ENCODE measurements at places on chromosomes 1 and 21.

- peak; percentile 6 for DNase-seq
Measured at GRCh38 chr1:93847811-93848288, 31.2 kb downstream of the DNTTIP2 start.

DNA sequence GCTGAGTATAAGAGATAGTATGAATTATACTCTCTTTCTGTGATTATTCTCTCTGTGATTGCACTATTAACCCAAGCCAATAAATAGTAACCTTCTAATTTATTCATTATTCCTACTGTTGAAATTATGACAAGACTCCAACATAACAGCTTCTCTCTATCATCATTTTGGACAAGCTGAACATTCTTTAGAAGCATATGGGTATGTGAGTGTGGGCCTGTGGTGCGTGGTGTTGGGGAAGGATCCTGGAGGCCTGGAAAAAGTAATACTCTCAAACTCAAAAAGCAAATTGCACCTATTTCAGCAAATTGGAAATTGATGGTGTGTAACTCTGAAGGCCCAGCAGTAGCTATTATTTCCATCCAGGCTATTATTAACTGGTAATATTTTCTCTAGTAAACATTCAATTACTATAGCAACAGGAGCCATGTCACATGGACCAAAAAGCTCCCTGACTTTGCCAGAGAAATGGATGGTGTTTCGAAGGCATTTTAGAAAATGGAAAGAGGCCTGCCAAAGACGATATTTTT lies 502.8 kb downstream of the LTN1 start:
- DNase-seq, result peak; percentile 24

DNA sequence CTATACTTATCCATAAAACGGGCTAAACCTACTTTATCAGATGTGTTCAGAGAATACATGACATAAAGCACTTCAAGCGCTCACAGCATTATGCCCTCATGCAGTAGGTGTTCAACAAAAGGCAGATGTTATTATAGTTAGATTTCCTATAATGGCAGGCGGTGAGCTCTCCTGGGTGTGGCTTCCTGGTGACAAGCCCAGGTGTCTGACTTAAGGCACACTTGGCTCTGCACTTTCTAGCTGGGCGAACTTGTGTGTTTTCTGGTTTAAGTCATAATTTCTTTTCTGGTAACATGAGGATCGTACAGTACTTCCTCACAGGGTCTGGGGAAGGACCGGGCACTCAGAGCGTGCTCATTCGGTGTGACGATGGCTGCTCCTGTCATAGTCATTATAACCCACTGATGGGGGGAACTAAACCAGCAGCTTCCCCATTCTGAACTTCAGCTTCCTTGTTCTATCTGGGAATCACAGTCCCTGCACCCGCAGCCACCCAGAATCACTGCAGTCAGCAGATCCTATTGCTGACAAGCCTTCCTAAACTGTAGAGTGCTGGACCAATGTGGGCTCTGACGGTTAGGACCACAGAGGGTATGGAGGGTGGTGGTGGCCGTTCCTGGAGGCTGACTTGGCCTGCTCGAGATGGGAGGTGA lies 52.8 kb downstream of the IGSF21 start:
- DNase-seq, result no peak

GRCh38 chr1:12405325-12406210 lies 175.7 kb downstream of the VPS13D start:
- DNase-seq, result no peak

- no peak for DNase-seq
Measured at GRCh38 chr1:223733898-223734852, 21.8 kb downstream of the CAPN2 start.
